Dermis blood vessel endothelial cell (primary cell): ENCODE measurements at places on chromosomes 12 and 14. TPM values are rescaled to one million over a fixed set of nuclear protein-coding genes. Genes with fewer than 3 reads are reported as not detected.
A peak's percentile ranks its signal among the peaks of the same experiment; 100 is the strongest.

GRCh38 chr12:124347805-124348658 is 53.1 kb downstream of the RFLNA start:
- DNase-seq: peak; percentile 27

DNA sequence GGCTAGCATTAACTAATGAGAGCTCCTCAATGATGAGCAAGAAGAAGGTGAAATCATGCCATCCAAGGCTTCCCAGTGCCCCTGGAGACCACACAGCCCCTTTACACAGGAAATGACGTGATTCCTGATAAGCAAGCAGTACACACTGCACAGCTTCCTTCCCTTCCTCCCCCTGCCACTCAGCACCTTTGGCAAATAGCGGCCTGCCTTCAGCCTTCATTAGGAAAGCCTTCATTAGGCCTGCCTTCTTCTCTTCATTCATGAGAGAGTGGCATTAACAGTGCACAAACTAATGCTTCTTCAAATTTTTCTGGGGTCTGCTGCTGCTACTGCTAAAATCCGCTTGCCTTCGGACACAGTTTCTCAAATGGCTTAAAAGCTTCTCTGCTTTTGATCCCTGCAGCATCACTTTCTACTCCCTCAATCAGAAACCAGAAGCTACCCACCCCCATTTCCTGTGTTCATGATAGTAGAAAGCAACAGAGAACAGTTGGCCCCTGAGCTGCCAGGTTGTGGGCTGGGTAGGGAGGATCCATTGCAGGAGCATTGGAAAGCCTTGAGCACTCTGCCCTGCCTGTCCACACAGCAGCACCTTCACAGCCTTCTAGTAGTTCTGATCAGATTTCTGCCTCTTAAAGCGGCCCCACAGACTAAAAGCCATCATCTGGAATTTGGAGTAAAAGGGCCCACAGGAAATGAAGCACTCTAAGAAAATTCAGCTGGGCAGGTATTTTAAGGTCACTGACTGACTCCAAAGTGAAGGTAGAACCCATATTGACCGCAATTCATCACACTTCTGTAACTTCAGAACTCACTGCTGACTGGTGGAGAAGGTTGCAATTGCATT is 103.8 kb upstream of the ETV6 start:
- DNase-seq: peak; percentile 67

The PPP4R4 gene
- total RNA-seq: not detected in 2 replicates

DNA sequence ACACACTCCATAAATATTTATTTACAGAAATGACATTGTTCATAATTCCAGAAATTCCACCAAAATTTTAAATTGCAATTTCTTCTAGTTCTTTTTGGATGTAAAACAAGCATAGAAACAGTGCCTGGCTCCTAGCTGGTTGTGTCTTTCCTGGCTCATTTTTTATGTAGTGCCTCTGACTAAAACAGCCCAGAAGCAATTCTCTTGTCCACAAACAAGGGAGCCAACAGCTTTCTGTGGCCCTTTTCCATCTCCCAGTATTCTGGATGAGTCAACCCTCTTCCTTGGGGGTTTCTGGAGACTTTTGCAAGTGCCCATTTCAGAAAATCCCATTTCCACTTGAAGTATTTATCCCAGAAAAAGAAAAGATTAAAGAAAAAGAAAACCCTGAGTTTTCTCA is 141.4 kb downstream of the PHLDA1 start:
- no peak for DNase-seq

GRCh38 chr14:43479596-43480195 is 1027.4 kb downstream of the FSCB start:
- no peak for DNase-seq

- DNase-seq: no peak
Measured at GRCh38 chr12:108823804-108824203, 33.6 kb downstream of the SSH1 start.

GRCh38 chr12:27472604-27473003 is 26.1 kb downstream of the SMCO2 start:
- no peak for DNase-seq

The LUM gene
- under 0.01 and 0.65 TPM in 2 replicates for total RNA-seq

The IRAK3 gene
- total RNA-seq: 17.1 and 19.2 TPM in 2 replicates

- peak; percentile 22 for DNase-seq
Measured at GRCh38 chr12:5796171-5796958, 148.7 kb downstream of the ANO2 start.

DNA sequence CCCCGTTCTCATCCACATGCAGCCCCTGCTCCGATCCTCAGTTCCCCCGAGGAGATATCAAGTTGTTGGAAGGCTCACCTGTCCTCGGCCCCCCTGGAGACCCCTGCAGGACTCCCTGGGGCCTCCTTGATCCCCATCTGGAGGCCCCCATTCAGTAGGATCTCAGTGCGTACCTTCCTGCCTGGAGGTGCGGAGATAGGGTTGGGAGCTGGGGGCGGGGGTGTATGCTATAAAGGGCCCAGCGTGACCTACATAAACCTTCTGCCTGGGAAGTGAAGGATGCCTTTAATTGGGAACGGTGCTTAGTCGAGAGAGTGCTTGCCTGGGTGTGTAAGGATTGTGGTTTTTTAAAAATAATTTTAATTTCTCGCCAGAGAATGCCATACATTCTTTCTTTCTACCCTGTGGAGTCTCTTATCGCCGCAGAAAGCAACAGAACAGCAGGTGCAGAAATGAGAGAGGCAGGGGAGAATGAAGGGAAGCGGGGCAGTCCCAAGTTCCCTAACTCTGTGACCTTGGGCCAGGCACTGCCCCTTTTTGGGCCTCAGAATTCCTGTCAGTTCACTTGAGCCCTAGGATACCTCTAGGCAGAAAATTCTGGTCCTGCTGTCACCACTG is 153.7 kb downstream of the TSPAN9 start:
- no peak for DNase-seq

- no peak for DNase-seq
Measured at GRCh38 chr12:71731439-71732356, 23.0 kb upstream of the RAB21 start.

The NELL2 gene
- 0.51 TPM in 1 of 2 replicates, not detected in the other for total RNA-seq

The PCED1B gene
- total RNA-seq: 0.19 and 0.51 TPM in 2 replicates

DNA sequence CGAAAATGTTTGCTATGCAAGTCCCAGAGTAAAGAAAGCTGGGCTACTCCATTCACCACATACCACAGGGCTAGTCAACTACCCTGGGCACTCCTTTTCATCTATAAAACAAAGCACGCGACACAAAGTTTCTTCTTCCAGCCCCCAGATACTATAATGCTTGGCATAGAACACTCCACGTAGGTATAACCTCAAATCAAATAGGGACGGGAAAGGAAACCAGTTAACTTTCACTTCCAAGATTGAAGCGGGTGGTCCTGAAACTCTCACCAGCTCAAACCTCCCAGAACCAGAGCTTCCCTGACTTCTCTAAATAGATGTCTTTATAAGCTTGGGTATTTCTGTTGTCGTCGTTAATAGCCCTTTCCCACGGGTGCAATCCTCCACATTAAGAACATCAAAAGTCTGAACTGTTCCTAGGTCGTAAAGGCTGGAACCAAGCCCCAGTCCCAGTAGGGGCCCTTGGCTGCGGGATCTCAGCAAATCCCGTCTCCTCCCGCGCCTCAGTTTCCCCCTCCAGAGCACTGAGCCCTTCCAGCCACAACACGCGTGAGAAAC is 647 bp downstream of the LGMN start:
- peak; percentile 43 for DNase-seq

The ZFYVE26 gene
- 23.7 and 26.7 TPM in 2 replicates for total RNA-seq

GRCh38 chr14:96143906-96144305 is 60.7 kb upstream of the BDKRB2 start:
- DNase-seq: no peak

The GCH1 gene
- total RNA-seq: 10.4 and 13.4 TPM in 2 replicates

The MYO1H gene
- not detected in 2 replicates for total RNA-seq
